ENCODE measurements at places on chromosomes 7 and 10.

GRCh38 chr10:47361293-47361692, 13.1 kb downstream of the RBP3 start:
- no peak for DNase-seq

GRCh38 chr10:62093863-62094291, 174.8 kb downstream of the RTKN2 start:
- no peak for DNase-seq

- no peak for DNase-seq
These were observed 226.3 kb downstream of the AHR start for GRCh38 chr7:17524746-17525145.

DNA sequence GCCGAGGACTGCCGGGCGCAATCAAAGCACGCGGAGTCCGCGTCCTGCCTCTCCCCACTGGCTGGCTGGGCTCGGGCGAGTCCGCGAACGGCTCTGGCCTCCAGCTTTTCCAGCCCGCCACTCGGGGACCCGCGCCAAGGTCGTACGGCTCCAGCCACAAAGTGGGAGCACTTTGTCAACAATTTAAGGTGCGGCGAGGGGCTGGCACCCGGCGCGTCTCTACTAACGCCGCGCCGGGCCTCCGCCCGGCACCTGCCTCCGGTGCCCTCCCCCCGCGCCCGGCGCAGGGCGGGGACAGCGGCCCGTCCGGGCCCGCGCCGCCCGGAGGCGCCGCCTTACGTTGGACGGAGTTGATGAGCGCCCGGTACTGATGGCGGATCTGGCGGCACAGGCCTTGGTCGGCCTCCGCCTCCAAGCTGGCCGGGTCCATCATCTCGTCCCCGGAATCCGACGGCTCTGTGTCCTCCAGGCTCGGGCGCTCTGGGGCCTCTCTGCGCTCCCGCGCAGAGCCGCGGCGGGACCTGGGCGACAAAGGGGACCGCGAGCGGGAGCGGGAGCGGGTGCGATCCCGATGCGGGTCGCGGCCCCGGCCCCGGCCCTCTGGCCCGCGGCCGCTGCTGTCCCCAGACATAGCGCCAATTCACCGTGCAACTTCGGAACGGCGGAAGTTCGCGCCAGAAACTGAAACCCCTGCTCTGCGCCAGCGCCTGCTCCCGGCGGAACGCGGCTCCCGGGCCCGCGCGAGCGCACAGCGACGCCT, at the start of gene NSMCE4A:
NSMCE4A (minus strand) TSS at position 683 of the 760 bp plus-strand sequence; CDS start at position 631, 52 bp downstream.
- no peak for DNase-seq

DNA sequence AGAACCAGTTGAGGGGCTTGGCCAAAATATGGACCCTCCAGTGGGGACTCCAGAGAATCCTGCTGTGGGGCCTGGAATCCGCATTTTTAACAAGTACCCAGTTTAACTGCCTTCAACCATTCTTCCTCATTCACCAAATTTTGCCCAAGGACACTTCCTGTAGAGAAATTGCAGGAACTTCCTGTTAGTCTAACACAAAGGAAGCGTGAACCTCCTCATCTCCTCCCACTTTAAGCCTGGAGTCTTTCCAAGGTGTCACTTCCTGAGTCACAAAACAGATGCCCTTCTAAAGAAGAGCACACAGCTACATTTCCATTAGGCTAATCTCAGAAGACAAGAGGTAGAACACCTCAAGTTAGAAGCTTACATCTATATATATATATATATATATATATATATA, 188.4 kb downstream of the PPP1R17 start:
- DNase-seq = no peak

GRCh38 chr7:44391171-44391570, 65.8 kb upstream of the CAMK2B start:
- DNase-seq = no peak

- DNase-seq = no peak
These were observed 117.7 kb upstream of the PTPRZ1 start for GRCh38 chr7:121755286-121755685.

GRCh38 chr7:33776788-33777187, 128.6 kb upstream of the BMPER start:
- no peak for DNase-seq

DNA sequence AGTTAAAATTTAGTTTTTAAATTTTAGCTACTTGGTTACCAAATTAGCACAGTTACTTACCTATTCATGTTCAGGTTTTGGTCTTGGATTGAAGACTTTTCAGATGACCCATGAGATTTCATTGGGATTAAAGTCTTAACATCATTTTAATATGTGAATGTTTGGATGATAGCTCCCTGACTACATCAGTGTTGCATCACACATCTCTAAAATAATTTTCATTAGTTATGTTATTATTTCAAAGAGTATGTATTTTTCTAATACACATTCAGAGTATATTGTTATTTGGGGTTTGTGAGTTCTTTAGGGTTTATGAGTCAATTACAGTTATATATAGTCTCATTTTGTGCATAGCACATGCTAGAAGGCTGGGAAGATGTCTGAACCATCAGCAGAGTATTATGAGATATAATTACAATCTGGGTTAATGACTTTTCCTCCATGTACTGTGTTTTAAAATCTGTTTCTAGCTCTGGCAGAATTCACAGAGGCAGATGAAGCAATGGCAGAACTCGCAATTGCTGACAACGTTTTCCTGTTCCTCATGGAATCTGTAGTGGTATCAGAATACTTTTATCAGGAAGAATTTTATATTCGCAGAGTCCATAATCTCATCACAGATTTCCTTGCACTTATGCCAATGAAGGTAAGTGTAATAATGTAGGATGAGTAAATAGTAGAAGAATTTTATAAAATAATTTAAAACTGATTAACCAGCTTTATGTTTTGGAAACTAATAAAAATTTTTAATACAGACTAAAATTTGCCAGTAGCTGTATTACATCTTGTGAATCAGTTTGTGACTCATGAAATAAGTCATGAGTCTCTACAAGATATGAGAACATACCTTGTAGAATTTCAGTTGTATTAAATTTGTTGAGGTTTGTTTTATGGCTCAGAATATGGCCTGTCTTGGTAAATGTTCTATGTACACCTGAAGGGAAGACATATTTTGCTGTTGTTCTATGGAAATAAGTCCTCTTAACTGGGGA, 26.9 kb downstream of the NUP205 start:
- DNase-seq = no peak

- no peak for DNase-seq
These were observed 27.3 kb upstream of the ANK3 start for GRCh38 chr10:60417024-60417423.

DNA sequence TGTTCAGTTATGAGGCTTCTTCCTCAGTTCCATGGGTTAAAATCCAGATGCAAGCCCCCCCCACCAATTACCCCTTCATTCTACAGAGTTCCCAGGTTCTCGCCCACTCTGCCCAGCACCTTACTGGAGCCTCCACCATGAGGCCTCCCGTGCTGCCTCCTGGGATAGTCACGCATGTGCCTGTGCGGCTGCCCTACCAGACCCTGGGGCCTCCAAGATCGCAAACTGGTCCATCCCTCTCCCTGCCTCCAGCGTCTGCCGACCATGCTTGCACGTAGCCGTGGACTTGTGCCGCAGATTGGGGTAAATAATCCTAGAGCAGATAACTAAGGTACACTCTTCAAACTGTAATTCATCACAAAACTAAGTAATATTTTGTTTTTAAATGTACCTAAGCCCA, 611.2 kb downstream of the PTPRN2 start:
- DNase-seq = no peak

DNA sequence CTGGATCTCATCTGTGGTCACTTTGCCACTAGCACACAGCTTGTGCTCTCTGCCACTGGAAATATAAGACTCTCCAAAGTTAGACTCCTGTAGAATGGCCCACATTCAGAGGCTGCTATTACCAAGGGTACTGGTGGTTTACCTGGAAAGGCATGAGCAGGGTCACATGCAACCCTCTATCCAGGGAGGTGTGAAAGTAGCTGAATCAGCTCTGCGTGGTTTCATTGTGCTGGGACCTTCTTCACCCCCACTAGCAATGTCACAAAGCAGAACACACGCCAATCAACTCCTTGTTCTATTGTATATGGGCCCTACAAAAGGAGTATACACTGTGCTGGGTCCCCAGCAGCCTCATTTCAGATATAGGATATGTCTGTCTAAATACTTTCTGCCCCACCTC, 353.6 kb upstream of the AUTS2 start:
- DNase-seq = no peak

DNA sequence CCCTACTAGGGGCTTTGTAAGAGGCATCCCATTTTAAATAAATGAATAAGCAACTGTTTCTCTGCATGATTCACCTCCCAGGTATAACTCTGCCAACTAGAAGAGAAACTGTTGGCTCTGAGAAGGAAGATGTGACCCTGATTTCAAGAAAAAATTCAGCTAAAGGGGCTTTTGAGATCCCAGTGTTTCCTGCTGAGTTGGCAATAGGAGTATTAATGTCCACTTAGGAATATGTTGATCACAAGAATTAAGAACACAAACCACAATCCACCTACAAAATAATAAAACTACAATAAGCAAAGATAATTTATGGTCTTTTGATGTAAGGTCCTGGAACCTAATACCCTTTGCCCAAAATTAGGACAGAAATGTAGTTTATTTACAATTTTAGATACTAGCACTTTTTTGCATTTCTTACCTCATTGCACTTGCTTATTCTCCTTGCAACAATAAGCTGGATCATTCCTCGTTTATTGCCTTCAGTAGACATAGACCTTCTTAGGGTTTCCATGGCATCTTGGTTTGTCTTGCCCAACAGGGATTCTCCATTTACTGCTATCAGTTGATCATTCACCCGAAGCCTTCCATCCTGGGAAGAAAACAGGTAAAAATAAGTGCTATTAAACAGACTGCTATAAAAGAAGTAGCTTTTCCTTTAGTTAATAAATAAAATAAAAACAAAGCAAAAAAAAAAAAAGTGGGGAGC, 456.2 kb downstream of the PARD3 start:
- DNase-seq = no peak

DNA sequence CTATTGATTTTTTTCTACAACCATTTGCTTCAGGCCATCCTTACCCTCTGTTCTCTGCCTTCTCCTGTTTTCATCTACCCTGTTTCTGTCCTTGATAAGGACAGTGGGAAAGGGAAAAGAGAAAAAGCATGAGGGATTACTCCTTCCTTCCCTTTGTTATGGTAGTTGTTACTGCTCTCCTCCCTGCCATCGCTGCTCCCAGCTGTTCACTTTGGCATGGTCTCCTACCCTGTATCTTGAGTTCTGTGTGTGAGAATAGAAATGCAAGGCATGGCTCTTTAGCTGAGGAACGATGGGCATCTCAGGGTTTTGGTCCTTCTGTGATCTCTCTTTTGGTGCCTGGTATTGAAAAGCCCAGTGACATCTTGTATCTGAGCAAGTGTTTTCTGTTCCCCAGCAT, 6.4 kb downstream of the CCSER2 start:
- no peak for DNase-seq

GRCh38 chr10:16894821-16895220, 77.6 kb upstream of the RSU1 start:
- no peak for DNase-seq

GRCh38 chr7:29354340-29354739, 159.8 kb downstream of the CHN2 start:
- no peak for DNase-seq

GRCh38 chr10:4704034-4704545, 121.9 kb upstream of the AKR1E2 start:
- DNase-seq = no peak

DNA sequence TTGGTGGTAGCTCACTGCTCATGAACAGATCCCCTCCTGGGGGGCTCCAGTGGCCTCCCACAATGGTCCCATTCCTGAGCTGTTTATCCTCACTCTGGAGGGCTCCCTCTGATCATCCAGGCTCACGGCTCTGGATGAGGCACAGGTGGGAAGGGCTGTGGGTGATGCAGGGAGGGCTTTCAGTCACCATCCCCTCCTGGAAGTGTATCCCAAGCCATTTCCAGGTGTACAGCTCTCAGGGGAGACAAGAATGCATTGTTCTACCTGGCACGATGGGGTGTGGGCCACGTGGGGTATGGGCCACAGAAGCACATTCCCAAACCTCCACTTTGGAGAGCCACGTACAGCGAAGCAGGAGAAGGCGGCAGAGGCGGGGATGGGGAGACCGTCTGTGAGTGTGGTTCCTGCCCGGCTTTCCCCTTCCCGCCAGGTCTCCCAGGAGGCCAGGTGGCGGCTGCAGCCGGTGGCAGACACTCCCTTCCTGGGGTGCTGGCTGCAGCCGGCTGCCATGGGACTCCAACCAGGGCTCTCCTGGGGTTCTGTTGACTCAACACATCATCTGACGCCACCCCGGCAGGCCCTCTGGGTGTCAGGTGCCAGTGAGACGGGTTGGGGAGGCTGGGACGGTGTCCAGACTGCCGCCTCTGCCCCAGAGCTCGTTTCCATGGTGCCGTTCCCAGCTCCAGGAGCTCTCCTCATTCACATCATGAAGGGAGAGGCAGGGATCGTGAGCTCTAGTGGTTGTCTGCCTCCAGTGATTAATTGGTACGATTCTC, 169.7 kb upstream of the RHEB start:
- DNase-seq = peak; percentile 95

GRCh38 chr10:21501091-21501490, 24.4 kb downstream of the SKIDA1 start:
- DNase-seq = no peak

DNA sequence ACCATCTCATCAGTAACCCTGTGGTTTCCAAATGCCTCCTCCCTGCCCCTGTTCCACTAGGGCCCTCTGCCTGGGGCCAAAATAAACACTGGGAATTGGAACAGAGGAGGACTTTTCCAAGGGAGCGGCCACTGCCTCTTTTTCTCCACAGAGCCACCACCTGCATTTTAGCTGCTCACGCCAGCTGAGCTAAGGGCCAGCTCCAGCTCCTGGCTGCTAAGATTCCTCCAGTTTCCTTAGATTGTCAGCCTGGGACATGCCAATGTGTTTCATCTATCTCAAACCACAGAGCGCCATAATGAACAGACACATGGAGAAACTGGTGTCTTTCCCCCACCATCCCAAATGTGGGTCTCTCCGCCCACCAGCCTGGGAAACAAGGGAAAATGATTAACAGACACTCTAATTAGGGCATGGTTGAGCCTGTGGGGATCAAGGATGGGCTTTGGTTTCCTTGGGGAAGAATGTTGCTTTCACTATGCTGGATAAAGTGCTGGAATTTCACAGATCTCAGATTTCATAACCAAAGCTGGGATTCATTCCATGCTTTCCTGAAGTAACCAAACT, 52.2 kb downstream of the ASB13 start:
- DNase-seq = no peak

- no peak for DNase-seq
These were observed 2.1 kb downstream of the MXI1 start for GRCh38 chr10:110209454-110209925.

- DNase-seq = no peak
These were observed 272.2 kb upstream of the NFE2L3 start for GRCh38 chr7:25879799-25880198.

DNA sequence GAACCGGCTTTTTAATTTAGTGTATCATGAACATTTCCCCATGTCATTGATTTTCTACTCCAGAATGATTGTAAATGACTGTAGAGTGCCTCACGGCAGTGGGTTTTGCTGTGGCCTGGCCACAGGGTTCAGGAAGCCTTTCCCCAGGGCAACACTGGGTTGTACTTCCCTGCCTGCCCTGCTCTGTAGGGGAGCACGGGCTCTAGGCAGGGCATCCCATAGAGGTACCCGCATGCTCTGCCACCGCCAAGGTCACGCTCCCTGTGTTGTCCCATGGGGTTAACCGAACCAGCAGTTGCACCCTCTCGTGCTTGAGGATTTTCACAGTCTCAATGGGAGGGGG, 63.8 kb downstream of the BPGM start:
- DNase-seq = no peak
